Karpas-422 (cell line): ENCODE measurements at places on chromosomes 3 and 15.

DNA sequence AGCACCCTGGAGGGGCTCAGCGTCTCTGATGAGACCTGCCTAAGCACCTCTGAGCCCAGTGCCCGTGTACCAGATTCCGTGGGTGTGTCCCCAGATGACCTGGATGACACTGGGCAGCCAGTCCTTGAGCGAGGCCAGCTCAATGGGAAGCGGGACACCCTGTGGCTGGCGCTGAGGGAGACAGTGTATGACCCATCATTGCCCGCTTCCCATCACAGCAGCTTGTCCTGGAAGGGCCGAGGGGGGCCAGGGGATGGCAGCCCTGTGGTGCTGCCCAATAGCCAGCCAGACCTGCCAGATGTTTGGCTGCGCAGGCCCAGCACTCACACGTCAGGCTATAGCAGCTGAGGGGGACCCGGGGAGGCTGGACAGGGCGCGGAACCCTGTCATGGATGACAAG lies 12.0 kb downstream of the DISP2 start:
- H3K36me3 ChIP-seq: no peaks in the 10 kb centered on the region
- no peak for DNase-seq
- no peak overlapping the region for H3K4me3 ChIP-seq
- peaks cover 16% of the 10 kb centered on the region for H3K4me1 ChIP-seq

DNA sequence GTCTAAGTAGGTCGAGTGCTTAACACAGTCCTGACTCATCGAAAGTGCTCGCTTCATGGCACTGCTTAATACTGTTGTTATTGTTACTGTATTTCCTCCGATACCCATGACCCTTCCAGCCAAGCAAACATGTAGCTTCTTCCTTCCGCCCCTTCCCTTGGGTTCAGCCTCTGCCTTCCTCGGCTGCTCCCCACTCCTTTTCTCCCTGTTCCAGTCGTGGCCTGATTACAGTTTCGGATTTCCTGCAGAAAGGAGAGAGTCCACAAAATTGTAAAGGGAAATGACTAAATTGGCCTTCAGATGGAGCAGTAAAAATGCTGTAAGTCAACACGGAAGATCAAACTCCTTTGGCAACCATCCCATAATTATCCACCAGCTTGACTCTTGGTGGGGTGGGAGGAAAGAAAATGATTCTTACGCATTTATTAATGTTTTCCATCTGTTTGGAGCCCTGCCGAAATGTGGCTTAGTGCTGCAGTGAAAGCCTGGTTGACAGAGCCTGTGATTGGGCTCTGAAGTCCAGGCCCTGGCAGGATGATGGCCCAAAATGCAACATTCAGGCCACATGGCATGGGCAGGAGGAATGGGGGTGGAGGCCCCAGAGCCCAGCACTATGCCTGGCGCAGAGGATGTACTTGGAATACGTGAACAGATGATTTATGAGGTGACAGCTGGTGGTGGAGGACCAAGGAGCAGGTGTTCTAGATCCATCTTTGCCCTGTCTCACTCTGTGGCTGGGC lies 37.6 kb downstream of the FAM3D start:
- DNase-seq: no peak
- H3K36me3 ChIP-seq: no peaks in the 10 kb centered on the region
- H3K4me1 ChIP-seq: no peaks in the 10 kb centered on the region
- no peak overlapping the region for H3K4me3 ChIP-seq
- H3K27me3 ChIP-seq: no peaks in the 10 kb centered on the region
- no peak overlapping the region for H3K27ac ChIP-seq

DNA sequence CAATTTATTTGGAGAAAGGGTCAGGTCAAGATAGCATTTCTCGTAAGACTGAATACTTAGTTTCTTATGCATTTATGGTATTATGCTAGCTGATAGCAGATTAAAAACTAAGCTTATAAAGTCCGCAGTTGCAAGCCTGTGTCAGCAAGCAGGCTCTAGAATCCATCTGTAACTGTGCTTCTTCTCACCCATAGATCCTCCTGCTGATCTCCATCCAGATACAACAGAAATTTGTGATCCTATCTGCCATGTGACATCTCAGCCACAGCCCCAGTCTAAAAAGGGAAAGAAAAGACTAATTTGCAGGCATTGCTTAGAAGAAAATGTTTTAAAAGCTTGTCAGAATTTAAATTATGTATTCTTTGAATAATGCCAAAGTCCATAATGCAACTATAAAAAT lies 265.4 kb upstream of the CCDC54 start:
- H3K4me3 ChIP-seq: no peak overlapping the region
- no peak for DNase-seq
- H3K36me3 ChIP-seq: no peaks in the 10 kb centered on the region
- no peaks in the 10 kb centered on the region for H3K4me1 ChIP-seq
- H3K27me3 ChIP-seq: no peaks in the 10 kb centered on the region

- H3K27me3 ChIP-seq: no peaks in the 10 kb centered on the region
- no peaks in the 10 kb centered on the region for H3K36me3 ChIP-seq
- peak; percentile 77 for DNase-seq
- no peak overlapping the region for H3K27ac ChIP-seq
- H3K4me3 ChIP-seq: no peak overlapping the region
Observed at GRCh38 chr15:94327356-94327936, 96.1 kb downstream of the MCTP2 start.

GRCh38 chr3:18670759-18671158 lies 245.6 kb upstream of the SATB1 start:
- H3K27ac ChIP-seq: no peak overlapping the region
- H3K27me3 ChIP-seq: no peaks in the 10 kb centered on the region
- no peak overlapping the region for H3K4me3 ChIP-seq
- no peaks in the 10 kb centered on the region for H3K36me3 ChIP-seq

DNA sequence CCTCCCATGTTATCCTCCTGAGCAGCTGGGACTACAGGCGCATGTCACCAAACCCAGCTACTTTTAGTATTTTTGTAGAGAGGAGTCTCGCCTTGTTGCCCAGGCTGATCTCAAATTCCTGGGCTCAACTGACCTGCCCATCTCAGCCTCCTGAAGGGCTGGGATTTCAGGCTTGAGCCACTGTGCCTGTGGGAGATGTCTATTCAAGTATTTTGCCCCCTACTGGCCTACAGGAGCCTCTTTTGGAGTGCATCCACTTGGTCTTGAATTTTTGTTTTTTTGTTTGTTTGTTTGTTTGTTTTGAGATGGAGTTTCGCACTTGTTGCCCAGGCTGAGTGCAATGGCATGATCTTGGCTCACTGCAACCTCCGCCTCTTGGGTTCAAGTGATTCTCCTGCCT lies 3.2 kb upstream of the DHX30 start:
- H3K27me3 ChIP-seq: no peaks in the 10 kb centered on the region
- H3K27ac ChIP-seq: no peak overlapping the region
- H3K4me3 ChIP-seq: no peak overlapping the region
- H3K36me3 ChIP-seq: no peaks in the 10 kb centered on the region
- H3K4me1 ChIP-seq: peaks cover 28% of the 10 kb centered on the region
